ENCODE measurements at places on chromosomes 11 and 22. TPM values are rescaled to one million over a fixed set of nuclear protein-coding genes. Genes with fewer than 3 reads are reported as not detected.

IL18 gene
- total RNA-seq, result 1.6 TPM

VEGFB gene
- 14.7 TPM for total RNA-seq

MAP6 gene
- total RNA-seq, result 3.2 TPM

KCTD17 gene
- total RNA-seq, result 18.1 TPM

Measured in renal cortical epithelial cell (primary cell).